ENCODE measurements at places on chromosomes 16 and 17. TPM values are rescaled to one million over a fixed set of nuclear protein-coding genes. Genes with fewer than 3 reads are reported as not detected.

Gene VMO1
- 10.9 TPM for polyA plus RNA-seq

DNA sequence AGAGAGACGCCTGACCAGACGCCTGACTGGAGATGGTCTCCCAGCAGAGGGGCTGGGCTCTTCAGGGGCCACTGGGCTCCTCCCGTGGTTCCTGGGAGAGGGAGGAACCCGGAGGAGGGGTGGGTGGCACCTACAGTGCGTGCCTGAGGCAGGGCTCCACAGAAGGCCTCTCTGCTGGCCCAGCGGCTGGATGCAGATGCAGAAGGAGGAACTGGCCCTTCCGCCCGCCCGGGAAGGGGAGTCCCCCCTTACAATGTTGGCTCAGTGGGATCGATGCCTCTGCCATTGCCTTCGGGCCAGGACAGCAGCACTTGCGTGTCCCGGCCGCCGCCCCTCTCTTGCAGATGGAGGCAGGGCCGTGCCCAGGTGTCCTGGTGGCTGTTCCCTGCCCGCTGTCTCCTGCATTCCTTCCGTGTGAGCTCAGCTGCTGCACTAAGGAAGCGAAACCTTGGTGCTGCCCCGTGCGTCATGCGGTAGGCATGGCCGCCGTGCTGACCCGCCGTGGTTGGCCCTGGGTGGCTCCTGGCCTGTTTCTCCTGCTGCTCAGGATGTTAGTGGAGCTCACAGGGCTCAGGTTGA, 15.1 kb downstream of the BAIAP2 start:
- DNase-seq, result no peak

GRCh38 chr17:11825572-11826209, 171.6 kb downstream of the ZNF18 start:
- DNase-seq, result no peak

DNA sequence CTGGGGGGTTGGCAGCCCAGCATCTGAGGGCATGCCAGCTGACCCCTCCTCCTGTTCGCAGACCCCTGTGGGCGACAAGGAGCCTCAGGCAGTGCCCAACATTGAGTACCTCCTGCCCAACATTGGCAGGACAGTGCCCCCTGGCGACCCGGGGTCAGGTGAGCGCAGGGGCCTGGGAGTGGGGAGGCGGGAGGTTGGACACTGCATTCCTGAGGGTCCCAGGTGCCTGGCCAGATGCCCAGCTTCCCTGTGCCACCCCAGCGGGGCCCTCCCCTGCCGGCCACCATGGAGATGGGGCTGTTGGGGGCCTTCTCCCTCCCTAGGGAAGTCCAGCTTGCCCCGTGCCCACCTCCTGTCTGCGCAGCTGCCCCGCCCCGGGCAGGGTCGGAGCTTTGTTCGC, 70.1 kb downstream of the ARHGAP23 start:
- DNase-seq, result no peak

DNA sequence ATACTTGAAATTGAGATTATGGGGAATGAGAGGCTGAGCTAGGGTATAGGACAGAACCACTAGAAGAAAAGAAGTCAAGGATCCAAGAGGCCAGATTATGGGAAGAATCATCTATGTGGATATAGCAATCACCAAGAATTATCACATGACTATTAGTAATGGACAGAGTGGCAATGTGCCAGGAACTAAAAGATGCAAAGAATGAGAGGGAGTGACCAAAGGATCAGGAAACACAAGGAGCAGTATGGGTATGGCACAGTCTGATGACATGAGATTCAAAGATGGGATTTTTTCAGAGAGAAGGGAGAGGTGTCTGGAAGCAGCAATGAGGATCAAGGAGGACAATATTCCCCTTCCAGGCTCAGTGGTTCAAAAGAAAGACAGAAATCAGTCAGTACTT, 212.2 kb downstream of the AATF start:
- no peak for DNase-seq

- DNase-seq, result peak; percentile 53
Measured at GRCh38 chr16:88356727-88357199, 26.0 kb upstream of the ZNF469 start.

GRCh38 chr17:41932816-41933389, 2.5 kb downstream of the ODAD4 start:
- DNase-seq, result no peak

DNA sequence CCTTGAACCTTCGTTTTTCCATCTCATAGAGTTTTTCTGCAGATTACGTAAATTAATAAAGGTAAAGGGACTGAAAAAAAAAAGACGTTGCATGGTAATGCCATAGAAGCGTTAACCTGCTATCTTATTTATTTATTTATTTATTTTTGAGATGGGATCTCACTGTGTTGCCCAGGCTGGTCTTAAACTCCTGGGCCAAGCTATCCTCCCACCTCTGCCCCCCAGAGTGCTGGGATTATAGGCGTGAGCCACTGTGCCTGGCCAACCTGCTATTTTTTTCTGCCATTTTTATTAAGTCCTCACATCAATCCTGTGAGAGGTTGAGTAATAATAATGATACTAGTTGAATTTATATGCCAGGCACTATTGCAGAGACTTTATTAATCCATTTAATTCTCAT, 7.9 kb downstream of the MSI2 start:
- DNase-seq, result no peak

Gene SEZ6L2
- 0.35 TPM for polyA plus RNA-seq

Gene FLII
- 211 TPM for polyA plus RNA-seq

DNA sequence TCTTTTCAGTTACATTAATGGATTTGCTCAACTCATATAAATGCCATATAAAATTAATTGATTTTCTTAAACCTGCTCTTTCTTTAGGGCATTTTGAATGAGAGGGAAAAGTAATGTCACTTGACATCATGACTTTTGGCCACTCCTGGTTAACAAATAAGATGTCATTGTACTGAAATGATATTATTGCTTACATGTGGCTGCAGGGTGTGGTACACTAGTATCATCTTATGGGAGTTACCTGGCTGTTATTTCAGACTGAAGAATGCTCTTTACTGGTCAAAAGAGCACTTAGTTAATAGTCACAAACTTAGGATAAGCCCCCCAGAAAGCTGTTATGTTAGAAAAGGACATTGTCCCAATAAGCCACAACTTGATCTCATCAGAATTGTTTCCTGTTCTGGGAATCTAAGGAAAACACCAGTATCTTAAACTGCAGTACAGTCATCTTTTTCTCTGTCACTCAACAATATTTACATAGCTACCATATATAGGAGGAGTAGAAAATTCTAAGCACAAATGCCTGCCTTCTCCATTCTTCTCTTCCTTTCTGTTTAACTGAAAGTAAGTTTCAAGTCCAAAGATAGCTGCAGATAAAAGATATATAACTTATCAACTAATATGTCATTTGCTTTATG, 53.9 kb upstream of the MRC2 start:
- no peak for DNase-seq

DNA sequence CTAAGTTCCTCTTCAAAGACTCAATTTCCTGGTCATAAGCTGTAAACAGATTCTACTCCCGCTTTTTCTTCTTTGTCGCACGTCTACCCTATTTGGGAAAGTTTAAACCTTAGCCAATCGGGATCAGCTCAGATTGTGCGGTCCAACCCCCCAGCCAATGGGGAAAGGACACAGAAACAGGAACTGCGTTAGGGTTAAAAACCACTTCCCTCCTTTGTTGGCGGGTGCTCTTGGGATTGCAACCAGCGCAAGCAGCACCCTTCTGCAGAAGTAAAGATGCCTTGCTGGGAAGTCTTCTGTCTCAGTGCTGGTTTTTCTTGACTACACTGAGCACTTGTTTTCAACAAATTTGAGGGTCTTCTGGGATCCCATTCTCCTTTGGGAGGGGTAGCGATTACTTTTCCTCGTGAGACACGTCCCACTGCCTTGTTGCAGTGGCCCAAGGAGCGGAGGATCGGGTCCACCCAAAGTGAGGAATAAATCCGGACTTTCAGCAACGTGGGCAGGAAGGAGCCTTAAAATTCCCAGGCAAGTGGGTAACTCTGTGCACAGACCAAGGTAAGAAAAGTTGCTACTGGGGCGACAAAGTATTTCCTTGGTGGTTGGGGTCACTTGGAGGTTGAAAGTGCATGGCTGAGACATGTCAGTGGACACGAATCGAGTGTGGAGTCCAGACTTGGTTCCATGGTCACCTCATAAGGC, 1.0 kb upstream of the YPEL3 start:
- DNase-seq, result no peak

- no peak for DNase-seq
Measured at GRCh38 chr16:66751053-66751302, 431 bp downstream of the DYNC1LI2 start.

DNA sequence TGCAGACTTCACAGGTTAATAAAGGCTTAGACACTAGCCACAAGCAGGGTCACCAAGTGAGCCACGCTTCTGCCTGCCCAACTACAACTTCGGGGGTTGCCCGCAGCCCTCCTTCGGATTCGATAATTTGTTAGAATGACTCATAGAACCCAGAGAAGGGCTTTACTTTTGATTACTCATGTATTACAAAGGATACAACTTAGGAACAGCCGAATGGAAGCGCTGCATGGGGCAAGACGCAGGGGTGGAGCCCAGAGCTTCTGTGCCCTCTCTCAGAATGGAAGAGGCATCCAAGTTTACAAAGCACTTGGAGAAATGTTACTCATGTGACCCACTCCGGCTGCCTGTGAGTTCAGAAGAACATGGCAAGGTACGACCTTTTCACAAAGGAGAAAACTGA, 7.5 kb upstream of the CDH5 start:
- DNase-seq, result peak; percentile 44

GRCh38 chr17:81368161-81369022, 26.9 kb upstream of the BAHCC1 start:
- DNase-seq, result peak; percentile 47

DNA sequence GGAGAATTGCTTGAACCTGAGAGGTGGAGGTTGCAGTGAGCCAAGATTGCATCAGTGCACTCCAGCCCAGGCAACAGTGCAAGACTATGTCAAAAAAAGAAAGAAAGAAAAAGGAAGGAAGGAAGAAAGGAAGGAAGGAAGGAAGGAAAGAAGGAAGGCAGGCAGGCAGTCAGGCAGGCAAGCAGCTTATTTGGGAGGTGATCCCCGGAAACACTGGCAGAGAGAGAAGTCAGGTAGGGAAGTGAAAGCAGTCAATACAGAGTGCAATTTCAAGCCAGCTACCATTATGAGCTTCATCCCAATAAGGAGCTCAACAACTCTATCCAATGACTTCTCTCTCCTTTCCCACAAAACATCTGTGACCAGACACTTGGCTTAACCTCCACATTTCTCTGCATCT, 83.0 kb upstream of the TBC1D3K start:
- no peak for DNase-seq

- no peak for DNase-seq
Measured at GRCh38 chr17:79220201-79220712, 145.6 kb downstream of the ENGASE start.

- no peak for DNase-seq
Measured at GRCh38 chr16:73610605-73611156, 562.8 kb upstream of the ZFHX3 start.

DNA sequence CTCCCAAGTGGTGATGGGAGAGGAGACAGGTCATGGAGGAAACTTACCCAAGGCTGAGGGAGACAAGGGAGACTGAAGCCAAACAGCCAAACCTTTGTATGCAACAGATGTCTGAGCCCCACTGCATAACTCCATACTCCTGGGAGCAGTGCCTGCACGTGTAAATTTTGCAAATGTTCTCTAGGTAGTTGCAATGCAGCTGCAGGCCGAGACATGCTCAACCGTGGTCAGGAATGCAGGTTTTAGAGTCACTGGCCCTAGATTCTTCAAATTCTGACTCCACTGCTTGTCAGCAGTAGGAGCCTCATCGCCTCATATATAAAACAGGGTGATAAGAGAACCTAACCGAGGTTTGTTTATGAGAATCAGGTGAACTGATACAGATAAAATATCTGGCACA, 11.5 kb downstream of the DYNLRB2 start:
- no peak for DNase-seq

DNA sequence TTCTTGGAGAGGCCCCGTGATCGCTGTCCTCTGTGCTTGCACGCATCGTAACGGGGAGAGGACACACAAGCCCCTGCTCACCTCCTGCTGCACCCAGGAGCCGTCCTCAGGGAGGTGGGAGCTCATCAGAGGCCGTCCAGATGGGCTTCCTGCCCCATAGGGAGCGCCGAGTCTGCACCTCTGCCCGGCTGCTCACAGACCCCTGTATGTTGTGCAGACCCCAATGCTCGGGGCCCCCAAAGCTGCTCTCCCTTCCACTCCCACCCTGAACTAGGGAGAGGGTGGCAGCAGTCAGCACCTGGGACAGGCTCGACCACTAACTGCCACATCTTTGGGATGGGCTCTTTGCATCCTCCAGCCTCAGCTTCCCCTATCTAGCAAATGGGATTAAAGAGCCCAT, 4.4 kb upstream of the ZNF469 start:
- peak; percentile 52 for DNase-seq

- DNase-seq, result peak; percentile 54
Measured at GRCh38 chr16:27766236-27766925, 216.4 kb downstream of the KATNIP start.

GRCh38 chr17:199806-200545, 18.5 kb upstream of the DOC2B start:
- DNase-seq, result peak; percentile 79

GRCh38 chr16:35692824-35693223, 2233.4 kb downstream of the TP53TG3F start:
- no peak for DNase-seq

Gene IGSF6
- 15.5 TPM for polyA plus RNA-seq

- DNase-seq, result no peak
Measured at GRCh38 chr17:39777534-39778365, 40.0 kb downstream of the GRB7 start.

DNA sequence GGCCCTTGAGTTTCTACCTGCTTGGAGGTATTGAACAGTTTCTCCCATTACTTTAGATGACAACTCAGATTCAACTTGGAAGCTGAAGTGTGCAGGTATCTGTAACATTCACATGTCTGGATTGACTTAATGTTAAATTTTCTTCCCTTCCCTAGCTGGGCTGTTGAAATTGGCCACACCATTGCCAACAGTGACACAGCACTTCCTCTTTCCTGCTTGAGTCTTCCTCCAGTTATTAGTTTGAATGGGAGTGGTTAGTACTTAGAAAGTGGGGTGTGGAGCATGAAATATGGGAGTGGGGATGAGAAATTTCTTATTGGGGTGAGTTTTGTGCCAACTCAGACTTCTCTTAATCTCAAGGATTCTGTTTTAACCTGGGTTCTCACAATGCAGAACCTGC, 454.9 kb downstream of the KCNJ2 start:
- DNase-seq, result no peak

DNA sequence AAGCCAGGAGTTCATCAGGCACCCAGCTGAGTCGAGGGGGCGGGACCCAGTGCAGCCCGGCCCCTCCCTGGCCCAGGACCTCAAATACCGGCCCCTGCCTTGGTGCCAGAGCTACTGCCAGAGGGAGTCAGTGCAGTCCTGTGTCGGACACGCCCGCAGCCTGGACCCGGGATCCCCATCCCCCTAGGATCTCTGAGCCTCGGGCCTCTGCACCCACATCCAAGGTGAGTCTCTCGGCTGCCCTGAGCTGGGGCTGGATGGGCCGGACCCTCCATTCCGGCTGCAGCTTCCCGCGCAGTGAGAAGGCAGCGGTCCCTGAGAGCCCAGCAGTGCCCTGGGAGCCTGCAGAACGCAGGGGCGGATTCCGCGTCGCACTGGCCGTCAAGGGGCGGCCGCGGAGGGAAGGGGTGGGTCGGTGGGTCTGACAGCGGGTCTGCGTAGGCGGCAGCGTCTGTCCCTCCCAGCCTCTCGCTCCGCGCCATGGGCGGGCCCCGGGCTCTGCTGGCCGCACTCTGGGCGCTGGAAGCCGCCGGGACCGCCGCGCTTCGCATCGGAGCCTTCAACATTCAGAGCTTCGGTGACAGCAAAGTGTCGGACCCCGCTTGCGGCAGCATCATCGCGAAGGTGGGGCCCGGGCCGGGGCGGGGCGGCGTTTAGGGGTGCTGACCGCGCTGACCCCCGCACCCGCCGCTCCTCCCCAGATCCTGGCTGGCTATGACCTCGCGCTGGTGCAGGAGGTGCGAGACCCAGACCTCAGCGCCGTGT, at the start of gene DNASE1L2:
TSS of gene DNASE1L2 (plus strand) at position 108 of the 765 bp plus-strand sequence. CDS start at position 481, 373 bp downstream.
- DNase-seq, result peak; percentile 72

Gene ABCC6
- polyA plus RNA-seq, result 0.50 TPM
